ENCODE measurements at places on chromosomes 1 and 21.

DNA sequence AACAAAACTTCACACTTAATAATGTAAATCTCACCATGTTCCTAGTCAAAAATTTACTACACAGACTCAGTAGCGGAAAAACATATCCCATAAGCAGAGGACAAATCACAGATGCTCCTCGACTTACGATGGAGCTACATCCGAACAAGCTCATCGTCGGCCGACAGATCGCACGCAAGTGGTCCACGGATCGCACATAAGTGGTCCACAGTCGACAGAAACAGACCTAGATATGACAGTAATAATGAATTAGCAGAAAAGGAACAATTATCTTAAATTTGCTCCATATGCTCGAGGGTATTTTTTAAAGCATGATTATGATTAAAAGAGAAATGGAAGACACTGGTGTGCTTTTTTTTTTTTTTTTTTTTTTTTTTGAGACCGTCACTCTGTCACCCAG, 36.3 kb downstream of the WDR4 start:
- no peak for DNase-seq

DNA sequence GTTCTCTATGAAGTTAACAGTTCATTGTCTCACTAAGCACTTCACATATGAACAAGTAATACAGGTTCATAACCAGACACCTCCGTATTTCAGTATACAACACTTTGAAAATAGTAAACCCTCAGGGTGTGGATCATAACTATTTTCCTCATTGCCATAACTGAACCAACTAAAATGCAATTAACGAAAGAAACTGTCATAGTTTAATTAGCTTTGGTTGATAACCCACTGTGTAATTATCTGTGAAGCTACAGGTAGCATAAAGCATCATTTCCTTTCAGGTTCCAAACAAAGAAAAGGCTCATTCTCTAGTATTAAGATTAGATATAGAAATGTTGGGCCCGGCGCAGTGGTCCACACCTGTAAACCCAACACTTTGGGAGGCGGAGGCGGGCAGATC, 58.5 kb downstream of the EIF4G3 start:
- no peak for DNase-seq

- no peak for DNase-seq
Measured at GRCh38 chr1:82299656-82300055, 498.9 kb downstream of the ADGRL2 start.

DNA sequence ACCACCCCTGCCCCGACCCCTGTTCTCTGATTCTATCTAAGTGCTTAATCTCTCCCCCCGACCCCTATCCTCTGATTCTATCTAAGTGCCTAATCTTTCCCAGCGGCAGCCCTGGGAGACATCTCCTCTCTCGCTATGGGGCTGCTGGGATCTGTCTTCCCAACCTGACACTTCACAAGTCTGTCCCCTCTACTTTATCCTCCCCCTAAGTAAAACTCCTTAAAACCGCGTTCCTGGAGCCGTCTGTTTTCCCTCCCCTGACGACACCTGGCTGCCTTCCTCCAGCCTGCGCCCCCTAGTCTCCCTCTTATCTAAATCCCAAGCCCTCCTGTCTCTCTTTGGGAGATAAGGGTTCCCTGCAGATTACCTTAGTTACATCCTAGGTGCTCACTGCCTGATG, 30.5 kb downstream of the EPHB2 start:
- no peak for DNase-seq

DNA sequence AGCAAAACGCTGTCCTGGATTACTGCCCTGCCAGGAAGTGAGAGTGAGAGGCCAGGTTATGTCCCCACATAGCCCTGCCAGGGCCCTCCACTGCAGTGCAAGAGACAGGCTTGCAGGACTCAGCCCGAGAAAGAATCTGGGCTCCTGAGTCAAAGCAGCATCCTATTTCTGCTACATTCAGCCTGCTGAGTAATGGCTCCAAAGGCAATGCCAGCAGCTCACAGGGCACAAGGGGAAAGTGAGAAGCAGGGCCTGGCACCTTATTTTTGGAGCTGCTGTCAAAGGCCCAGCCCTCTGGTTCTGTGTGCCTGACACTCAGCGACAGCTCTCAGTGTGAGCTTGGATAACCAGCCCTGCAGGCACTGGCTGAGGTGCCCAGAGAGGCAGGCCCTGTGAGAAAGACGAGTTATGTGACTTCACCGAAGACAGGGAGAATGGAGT, 83.9 kb downstream of the DTL start:
- DNase-seq: no peak

GRCh38 chr1:117061986-117062415, 1.9 kb downstream of the TTF2 start:
- peak; percentile 9 for DNase-seq

- DNase-seq: no peak
Measured at GRCh38 chr1:110163591-110163990, 13.3 kb downstream of the SLC6A17 start.

Data from activated T-cell treated with anti-CD3 and anti-CD28 coated beads, Interleukin-2, amount 50 U/mL, for 4 hours (primary cell).